BJ (cell line): ENCODE measurements at places on chromosomes 16 and 17. TPM values are rescaled to one million over a fixed set of nuclear protein-coding genes. Genes with fewer than 3 reads are reported as not detected.

- DNase-seq: no peak
Observed at GRCh38 chr17:58079300-58080033, 3.8 kb upstream of the DYNLL2 start.

DNA sequence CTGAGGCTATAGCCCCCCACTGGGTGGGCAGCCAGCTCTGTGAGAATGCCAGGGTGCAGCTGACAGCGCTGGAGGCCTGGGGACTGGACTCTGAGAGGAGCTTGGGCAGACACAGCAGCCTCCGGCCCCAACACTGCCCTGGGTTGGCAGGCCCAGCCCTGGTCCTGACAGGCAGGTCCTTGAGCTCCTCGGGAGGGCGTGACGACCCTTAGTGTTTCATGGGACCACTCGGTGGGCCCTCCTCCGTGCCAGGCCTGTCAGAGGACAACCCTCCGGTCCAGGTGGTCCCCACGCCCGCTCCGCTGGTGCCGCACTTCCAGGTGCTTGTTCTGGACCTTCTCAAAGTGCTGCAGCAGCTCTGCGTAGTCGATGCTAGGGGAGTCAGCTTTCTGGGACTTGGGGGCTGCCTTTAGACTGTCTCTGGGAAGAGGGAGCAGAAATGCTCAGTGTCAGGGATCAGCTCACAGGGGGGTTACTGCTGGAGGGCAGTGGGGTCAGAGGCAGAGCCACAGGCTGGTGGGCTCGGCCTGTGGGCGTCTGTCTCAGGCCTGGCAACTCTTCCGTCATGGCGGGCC is 1.9 kb upstream of the MTSS2 start:
- no peak for DNase-seq

GRCh38 chr16:48629531-48629930 is 19.6 kb upstream of the N4BP1 start:
- DNase-seq: no peak

- no peak for DNase-seq
Observed at GRCh38 chr17:63929860-63930766, 2.0 kb downstream of the CD79B start.

GRCh38 chr16:88983771-88984687 is 7.0 kb upstream of the CBFA2T3 start:
- DNase-seq: no peak

- DNase-seq: no peak
Observed at GRCh38 chr17:19248151-19248927, 11.2 kb downstream of the EPN2 start.

DNA sequence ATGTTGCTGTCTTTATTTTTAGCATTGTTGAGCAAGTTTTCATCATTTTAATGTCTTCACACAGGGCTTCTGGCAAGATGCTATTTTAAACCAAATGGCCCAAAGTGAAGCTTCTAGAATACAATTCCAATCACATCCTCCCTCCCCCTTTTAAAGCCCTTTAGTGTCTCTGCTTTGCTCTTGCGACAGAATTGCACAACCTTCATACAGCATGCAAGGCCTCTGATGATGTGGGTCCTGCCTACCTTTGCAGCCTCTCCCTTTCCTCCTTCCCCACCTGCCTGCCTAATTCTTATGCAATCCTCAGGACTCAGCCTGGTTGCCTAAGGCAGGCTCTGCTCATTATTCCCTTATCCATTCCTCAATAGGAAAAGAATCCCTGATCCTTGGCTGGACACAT is 381.7 kb downstream of the SLC39A11 start:
- DNase-seq: no peak

GRCh38 chr17:9645851-9646545 is 681 bp downstream of the USP43 start:
- DNase-seq: no peak

- no peak for DNase-seq
Observed at GRCh38 chr17:60157487-60158040, 7.8 kb downstream of the CA4 start.

GRCh38 chr17:50976951-50977472 is 110.9 kb upstream of the TOB1 start:
- no peak for DNase-seq

DNA sequence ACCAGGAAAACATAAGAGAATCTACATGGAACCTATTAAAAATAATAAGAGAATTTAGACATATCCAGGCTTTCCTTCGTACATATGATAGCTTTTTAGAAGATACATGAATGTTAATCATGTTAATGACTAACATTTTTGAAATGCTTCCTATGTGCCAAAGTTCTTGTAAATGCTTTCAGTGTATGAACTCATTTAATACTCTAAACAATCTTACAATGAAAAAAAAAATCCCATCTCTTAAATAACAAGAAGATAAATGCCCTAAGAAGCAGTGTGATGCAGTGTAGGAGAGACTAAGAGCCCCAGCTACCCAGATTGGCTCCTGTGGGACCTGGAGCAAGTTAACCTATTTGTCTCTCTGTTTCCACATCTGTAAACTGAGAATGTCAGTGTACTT is 220.4 kb upstream of the MYOCD start:
- no peak for DNase-seq

DNA sequence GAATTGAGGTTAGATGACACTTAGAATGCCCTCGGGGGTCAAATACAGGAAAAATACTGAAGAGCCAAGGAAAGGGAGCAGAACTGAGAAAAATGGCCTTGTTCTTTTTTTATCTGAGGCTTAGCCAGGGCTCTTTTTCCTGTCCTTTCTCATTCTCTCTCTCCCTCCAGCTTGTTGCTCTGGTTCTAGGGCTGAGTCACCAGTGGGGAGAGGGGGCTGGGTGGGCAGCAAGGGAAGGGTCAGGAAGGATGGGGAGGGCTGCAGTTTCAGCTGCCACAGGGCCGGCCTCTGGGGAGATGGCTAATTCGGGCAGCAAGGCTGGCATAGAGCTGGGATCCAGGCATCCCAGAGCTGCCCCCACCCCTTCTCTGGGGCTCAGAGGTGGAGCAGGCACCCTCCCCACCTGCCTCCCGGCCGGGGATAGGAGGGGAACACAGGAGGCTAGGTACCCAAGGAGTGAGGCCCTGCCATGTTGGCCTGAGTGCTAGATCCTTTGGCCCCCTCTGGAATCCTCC is 3.9 kb downstream of the ITGA3 start:
- no peak for DNase-seq

GRCh38 chr17:10751563-10751962 is 21.7 kb upstream of the TMEM220 start:
- DNase-seq: no peak

DNA sequence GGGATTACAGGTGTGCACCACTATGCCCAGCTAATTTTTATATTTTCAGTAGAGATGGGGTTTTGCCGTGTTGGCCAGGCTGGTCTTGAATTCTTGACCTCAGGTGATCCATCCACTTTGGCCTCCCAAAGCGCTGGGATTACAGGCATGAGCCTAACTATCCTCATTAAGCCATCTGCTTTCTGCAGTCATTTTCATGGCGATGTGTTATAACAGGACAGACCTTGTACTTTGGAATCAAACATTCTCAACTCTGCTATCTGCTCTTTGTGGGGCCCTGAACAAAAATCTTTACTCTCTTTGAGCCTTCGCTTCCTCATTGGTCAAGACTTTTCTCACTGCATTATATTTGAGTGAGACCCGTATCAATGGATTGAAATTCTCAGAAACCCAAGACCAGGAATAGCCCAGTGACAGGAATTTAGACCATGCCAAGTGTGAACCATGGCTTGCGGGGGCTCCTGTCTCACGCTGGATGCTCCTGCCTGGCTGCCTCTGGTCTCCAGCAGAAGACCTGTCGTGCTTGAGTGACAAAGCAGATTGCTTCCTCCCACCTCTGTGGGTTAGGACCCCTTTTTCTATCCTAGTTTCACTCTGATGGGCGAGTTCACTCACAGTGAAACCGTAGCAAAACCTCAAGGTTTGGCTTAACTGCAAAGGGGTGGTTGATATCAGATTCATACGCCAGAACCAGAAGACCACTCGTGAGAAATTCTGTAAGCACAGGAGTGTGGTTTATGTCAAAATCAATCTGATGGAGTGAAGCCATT is 519.1 kb downstream of the MAF start:
- DNase-seq: no peak

The MAPK7 gene
- 6.0 and 10.7 TPM in 2 replicates for polyA plus RNA-seq

The ZNF624 gene
- 0.90 and 2.0 TPM in 2 replicates for polyA plus RNA-seq

The SYT17 gene
- 0.09 TPM in 1 of 2 replicates, not detected in the other for polyA plus RNA-seq

The IL4R gene
- polyA plus RNA-seq: 17.3 and 25.4 TPM in 2 replicates
